Activated T-cell treated with anti-CD3 and anti-CD28 coated beads for 48 hours (primary cell): ENCODE measurements at places on chromosomes 2 and 18.

DNA sequence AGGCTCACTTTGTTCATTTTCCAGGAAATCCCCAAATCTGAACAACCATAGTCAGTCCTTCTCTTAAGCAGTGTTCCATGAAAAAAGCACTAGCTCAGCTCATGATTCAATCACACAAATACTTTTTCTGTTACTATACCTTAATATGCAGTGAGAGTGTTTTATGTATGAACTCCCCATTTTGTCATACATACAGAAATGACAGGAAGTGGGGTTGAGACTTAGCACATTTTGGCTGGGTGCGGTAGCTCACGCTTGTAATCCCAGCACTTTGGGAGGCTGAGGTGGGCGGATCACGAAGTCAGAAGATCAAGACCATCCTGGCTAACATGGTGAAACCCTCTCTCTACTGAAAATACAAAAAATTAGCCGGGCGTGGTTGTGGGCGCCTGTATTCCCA is 55.2 kb upstream of the DTNB start:
- no peak for DNase-seq

DNA sequence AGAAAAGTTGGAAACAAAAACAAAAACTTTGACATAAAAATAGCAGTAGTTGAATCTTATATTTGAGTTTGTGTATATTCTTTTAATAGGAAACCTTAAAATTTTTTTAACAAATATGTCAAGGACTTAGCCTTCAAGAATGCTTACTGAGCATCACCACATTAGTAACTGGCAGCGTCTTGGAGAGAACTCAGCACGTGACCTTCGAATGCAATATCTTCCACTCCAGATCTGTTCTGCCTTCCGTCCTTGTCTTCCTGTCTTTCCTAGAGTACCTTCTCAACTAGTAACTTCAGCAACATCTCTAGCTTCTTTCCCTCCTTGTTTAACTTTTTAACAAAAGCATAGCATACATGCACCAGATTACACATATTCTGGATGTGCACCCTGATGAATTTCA is 972 bp downstream of the RSAD2 start:
- DNase-seq, result no peak

DNA sequence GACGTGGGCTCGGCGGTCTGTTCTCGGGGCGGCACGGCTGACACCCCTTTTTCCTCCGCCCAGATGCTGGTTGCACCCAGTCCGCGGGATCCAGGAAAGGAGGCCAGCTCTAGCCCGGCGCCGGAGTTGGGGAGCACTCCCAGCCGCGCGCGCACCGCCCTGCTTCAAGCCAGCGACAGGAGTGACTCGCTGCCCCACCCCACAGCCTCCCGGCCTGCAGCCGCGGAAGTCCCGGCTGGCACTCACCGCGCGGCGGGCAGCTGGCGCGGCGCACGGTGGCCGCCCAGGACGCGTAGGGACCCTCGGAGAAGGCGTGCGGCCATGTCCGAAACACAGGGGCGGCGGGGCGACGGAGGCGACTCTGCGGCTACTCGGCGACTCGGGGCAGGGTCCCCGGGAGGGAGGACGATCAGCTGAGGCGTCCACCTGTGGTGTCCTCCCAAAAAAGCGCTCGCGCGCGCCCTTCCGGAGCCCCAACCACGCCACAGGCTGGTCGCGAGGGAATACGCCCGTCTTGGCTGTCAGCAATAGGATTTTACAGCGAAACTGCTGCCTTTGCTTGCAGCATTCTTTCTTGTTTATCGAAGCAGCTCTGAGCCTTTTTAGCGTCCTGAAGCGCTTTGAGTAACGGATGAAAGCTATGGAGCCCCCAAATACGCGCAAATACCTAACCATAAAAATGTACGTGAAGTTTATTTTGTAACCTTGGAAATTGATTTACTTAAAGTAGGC is at the start of gene ACADL:
Gene ACADL, minus strand, starts transcription at position 507 of the 732 bp plus-strand sequence. Its CDS starts 184 bp downstream, at position 323.
- peak; percentile 4 for DNase-seq

DNA sequence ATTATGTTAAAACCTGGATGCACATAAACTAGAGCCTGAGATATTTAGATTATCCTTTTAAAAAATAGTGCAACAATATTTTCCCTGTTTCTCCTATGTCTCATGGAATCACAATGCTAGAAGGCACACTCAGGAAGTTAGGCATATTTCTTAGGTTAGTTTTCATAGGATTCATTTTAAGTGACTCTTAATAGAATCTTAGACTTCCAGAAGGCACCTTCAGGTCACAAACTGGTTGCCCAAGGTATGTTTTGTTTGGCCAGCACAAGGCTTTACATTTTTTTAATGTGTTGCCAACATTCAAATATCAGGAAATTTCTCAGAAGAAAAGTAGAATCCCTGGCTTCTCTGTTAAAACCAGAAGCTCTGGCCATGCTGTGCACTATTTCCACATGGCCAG is 129.3 kb downstream of the LNPK start:
- no peak for DNase-seq

DNA sequence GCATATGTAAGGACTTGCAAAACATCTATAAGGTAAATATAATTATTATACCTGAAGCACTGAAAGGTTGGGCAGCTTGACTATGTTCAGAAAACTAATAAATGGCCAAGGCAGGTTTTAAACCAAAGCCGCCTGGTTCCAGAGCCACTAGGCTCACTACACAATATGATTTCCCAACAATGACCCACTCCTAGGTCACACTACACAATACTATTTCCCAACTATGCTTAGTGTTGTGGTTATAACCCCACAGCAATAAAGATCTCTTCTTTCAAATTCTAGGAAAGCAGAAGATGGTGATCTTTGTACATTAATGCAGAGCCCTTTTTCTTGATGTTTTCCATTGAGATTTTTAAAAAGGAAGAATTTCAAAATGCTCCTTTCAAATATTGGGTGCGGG is 180.4 kb downstream of the CYRIA start:
- DNase-seq, result no peak

- DNase-seq, result no peak
Measured at GRCh38 chr18:34726286-34727004, 16.3 kb downstream of the DTNA start.

DNA sequence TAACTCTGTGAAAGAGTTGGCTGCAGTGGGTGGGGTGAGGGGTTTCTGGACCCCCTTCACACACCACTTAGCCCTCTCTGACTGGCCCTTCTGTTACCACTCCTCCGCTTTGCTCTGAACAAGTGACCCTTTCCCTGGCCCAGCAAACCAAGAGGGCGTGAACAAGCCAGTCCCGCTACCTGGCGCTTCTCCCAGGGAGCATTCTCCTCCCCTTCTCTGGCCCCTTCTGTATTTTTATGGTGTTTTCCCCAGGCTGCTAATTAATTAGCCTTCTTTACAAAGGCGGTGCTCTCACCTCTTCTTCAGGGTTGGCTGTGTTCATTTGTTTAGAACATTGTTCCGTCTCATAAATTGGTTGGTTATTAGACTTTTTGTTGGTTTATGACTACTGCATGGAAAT is 180.1 kb downstream of the MGAT5 start:
- no peak for DNase-seq

DNA sequence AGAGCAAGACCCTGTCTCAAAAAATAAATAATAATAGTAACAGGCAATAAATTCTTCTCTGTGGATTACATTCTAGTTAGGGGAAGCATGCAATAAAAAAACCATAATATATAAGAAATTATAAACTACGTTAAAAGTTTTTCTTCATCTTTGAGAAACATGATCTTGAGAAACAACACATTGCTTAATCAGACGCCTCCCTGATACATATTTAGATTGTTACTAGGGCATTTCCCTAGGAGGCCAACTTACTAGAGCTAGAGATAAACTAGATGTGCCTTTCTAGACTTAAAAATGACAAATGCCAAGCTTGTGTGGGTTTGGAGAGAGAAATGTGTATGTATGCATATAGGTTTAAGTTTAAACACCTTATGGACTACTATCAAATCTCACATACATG is 76.3 kb upstream of the GALNT5 start:
- DNase-seq, result no peak

DNA sequence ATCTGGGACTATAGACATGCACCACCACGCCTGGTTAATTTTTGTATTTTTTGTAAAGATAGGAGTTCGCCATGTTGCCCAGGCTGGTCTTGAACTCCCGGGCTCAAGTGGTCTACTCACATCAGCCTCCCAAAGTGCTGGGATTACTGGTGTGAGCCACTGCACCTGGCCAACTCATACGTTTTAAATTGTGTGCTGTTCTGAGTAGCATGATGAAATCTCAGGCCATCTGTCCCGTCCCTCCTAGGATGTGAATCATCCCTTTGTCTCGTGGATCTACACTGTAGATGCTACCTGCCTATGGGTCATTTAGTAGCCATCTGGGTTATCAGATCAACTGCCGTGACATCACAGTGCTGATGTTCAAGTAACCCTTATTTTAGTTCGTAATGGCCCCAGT is 38.5 kb upstream of the RMP24 start:
- no peak for DNase-seq

- no peak for DNase-seq
Measured at GRCh38 chr2:72822794-72823193, 3.0 kb downstream of the EXOC6B start.

GRCh38 chr2:7523481-7524120 is 606.4 kb downstream of the RNF144A start:
- DNase-seq, result no peak

DNA sequence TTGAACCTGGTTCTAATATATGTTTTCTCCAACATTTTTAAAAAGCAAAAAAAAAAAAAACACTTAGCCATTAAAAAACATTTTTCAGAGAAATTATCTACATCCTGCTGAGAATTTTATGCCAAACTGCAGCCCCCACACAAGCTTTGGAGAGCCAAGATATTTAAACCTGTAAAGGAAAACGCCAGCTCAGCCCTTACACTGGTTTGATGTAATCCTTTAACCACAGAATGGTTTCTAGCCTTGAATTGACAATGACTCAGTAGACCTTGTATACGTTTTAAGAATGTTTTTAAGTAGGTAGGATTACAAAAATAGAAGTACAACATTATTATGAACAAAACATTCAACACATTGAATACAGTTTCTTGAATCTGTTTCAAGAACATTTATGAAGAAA is 113.6 kb downstream of the BABAM2 start:
- DNase-seq, result peak; percentile 4

DNA sequence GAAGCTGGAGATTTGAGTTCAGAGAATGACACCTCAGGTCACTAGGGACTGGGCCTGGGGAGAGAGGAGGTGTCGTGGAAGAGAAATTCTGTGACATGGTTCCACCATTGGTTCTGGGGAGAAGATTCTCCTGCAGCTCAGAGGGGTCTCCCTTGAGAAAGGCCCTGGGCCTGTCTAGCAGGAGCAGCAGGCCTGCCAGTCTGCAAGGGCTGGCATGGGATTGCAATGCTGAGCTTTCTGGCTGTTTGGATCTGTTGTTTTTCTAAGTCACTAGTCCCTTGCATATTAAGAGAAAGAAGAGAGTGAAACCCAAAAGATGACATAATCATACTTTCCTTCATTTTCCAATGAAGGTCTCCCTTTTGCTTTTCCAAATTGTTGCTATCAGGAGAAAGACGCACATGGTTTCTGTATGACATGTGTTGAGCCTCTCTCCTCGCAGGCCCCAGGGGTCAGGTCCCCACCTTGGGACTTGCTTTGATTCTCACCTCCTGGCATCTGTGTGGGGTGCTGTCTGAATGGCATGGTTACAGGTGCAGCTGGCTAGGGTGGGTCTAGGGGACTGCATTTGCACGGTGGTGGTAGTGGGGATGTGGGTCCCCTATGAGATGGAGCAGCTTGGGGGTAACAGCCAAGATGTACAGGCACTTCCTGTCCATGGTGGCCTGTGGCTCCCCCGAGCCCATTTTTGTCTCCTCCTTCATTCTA is 117.8 kb downstream of the GLI2 start:
- DNase-seq, result no peak

DNA sequence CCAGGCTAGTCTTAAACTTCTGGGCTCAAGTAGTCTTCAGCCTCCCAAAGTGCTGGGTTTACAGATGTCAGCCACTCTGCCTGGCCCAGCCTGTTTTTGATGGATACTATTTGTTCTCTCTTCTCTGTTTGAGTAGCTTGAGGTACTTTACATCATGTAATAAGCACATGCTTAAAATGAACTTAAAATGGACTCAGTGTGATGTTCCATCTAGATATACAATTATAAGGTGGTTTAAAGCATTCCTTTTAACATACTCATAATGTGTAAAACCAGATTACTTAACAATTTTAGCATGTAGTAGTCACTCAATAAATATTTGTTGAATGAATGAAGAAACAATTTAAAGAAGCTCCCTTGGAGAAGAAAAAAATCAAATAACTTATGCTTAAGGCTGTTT is 9.6 kb downstream of the PTPRM start:
- no peak for DNase-seq

DNA sequence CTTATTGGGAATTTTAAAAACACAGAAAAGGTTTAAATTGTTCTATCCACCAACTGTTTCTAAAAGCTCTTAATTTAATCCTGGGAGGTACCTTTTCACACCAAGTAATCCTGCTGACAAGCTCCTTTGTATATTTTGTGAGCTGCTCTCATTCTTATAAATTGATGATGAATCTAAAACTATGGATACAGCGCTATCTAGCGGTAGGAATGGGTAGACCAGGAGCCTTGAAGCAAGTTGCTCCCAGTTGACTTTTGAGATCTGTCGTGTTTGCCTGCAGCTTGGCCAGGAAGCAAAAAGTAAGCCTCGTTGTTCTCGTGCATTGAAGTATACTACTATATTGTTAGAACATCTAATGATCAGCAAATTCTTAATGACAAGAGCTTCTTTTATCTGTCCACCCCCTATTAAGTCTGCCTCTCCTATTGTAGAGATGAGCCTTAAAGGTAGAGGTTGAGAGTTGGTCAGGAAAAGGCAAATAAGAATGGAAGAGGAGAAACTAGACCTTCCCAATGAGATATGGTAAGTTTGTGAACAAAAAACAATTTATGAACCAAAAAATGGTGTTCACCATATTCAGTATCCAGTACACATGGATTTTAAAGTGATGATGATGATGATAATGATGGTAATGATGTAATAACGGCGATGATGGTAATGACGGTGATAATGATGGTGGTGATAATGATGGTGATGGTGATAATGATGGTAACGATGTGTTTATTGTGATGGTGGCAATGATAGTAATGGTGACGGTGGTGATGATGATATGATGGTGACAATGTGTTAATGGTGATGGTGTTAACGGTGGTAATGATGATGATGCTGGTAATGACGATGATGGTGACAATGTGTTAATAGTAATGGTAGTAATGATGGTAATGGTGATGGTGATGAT is 212.1 kb upstream of the NCKAP5 start:
- no peak for DNase-seq

- DNase-seq, result no peak
Measured at GRCh38 chr2:239162976-239163687, 237.7 kb downstream of the HDAC4 start.

GRCh38 chr2:199105826-199106225 is 351.9 kb downstream of the SATB2 start:
- no peak for DNase-seq

DNA sequence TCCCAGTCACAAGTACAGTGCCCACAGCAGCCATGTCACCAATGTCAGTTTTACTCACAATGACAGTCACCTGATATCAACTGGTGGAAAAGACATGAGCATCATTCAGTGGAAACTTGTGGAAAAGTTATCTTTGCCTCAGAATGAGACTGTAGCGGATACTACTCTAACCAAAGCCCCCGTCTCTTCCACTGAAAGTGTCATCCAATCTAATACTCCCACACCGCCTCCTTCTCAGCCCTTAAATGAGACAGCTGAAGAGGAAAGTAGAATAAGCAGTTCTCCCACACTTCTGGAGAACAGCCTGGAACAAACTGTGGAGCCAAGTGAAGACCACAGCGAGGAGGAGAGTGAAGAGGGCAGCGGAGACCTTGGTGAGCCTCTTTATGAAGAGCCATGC is 31.3 kb downstream of the COX7A2L start:
- DNase-seq, result no peak

GRCh38 chr2:45184606-45185005 is 175.4 kb upstream of the SIX2 start:
- no peak for DNase-seq
